ENCODE measurements at places on chromosomes 5 and 9. TPM values are rescaled to one million over a fixed set of nuclear protein-coding genes. Genes with fewer than 3 reads are reported as not detected.

DNA sequence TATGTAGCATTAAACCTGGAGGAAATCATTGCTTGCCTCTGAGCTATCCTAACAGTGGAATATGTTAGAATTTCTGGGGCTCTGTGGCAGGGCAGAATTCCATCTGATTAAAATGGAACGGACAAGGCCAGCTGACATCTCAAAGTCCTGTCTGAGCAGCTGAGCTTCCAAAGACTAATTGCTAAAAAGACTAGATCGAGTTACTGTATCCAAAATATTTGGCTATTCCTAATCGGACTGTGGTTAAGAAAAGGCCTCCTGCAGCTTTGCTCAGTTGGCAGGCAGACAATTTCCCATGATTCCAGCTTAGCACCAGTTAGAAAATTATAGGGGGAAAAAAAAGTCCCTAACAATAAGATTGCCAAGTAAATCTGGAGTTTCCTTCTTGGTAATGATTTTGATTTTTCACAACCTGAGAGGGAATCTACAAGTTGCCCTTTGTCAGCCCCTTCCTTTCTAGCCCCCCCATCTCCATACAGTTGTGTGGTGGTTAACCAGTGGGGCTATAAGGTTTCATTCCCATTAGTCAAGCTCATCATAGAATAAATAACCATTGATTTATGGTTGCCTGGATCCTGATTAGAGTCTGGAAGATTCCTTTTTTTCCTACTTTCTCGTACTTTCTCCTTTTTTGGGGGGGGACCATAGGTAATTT lies 26.4 kb downstream of the PTGR1 start:
- DNase-seq, result no peak
- no peaks in the 10 kb centered on the region for H3K27me3 ChIP-seq
- H3K36me3 ChIP-seq, result peaks cover 18% of the 10 kb centered on the region
- H3K4me1 ChIP-seq, result no peaks in the 10 kb centered on the region
- H3K27ac ChIP-seq, result no peak overlapping the region

DNA sequence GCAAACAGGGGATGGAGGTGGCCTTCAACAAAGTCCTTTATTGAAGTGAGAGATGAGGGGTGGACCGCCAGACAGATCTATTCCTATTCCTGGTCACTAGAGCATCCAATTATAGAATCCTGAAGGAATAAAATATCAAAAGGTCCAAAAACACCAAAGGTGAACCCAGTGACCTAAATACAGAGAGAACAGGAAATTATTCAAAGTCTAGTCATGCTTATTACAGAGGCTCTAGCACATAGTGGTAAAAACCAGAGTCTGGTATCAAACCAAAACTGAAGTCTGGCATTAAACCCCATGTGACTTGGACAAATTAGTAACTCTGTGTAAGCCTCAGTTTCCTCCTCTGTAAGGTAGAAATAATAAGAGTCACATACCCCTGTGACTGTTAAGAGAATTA lies 100.5 kb upstream of the SNX2 start:
- DNase-seq, result no peak
- no peak overlapping the region for H3K4me3 ChIP-seq
- no peaks in the 10 kb centered on the region for H3K36me3 ChIP-seq
- H3K27ac ChIP-seq, result no peak overlapping the region

GRCh38 chr5:138604176-138604785 lies 29.1 kb upstream of the HSPA9 start:
- H3K36me3 ChIP-seq, result no peaks in the 10 kb centered on the region
- H3K4me1 ChIP-seq, result peaks cover 26% of the 10 kb centered on the region
- DNase-seq, result no peak

DNA sequence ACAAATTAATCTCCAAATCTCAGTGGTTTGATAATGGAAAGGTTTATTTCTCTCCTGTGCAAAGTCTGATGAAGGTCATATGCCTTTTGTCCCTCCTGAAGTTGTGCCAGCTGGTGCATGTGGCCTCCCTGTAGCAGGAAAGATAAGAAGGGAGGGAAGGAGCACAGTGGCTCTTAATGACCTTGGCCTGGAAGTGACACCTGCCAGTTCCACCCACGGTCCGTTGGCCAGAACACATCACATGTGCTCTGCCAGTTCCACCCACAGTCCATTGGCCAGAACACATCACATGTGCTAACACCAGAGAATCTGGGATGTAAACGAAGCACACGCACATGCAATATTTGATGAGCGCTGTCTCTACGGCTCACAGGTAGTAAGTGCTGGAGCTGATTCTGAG lies 130.9 kb downstream of the DOCK2 start:
- no peak for DNase-seq
- H3K4me1 ChIP-seq, result peaks cover 6% of the 10 kb centered on the region
- no peak overlapping the region for H3K4me3 ChIP-seq
- H3K27me3 ChIP-seq, result peaks cover 2% of the 10 kb centered on the region
- no peak overlapping the region for H3K27ac ChIP-seq

The NPM1 gene
- 874 TPM for total RNA-seq

The PCDHGA10 gene
- 12.4 TPM for total RNA-seq

DNA sequence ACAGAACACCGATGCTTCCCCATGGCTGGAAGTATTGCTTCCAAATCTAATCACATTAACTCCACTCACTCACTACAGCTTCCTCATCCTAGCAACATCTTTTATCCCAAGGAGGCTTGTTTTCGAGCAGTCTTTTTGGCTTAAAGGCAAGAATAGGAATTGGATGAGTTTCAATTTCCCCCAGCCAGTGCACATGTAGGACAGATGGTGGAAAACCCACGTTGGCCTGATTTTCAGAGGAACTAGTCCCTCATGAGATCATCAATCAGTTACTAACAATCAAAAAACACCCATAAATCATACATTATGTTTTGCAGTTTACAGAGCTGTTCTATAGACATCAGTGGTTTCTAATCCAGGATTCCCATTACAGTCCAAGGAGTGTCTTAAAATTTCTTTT lies 48.5 kb upstream of the AGXT2 start:
- no peaks in the 10 kb centered on the region for H3K27me3 ChIP-seq
- no peaks in the 10 kb centered on the region for H3K36me3 ChIP-seq
- H3K4me3 ChIP-seq, result no peak overlapping the region
- DNase-seq, result no peak
- H3K4me1 ChIP-seq, result no peaks in the 10 kb centered on the region

DNA sequence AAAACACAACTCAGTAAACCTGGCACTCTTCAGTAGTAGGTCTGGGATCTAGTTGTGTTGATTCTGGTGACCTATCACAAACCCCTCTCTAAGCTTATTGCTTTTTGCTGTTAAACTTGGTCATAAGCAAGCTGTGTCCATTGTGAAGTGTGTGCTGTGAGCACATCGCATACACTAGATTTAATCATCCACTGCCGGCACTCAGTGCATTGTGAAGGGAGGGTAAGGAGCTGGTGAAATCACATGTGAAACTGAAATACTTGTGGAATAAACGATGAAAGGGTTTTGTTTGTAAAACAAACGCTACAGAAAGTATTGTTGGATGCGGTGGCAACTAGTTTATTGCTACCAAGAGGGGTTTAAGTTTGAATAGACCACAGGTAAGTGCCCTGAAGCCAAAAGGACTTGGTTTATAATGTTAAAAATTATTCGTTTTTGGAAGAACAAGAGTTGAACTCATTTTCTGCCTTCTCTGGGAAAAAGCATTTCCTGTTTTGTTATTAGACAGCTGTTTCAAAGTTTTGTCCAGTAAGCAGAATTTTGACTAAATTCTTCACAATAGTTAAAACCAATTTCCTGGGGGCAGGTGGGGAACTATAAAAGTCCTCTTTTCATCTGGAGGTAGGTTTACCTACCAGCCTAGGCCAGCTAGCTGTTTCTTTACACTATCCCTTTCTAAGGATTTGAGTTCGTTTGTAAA lies 24.6 kb downstream of the TJP2 start:
- H3K4me3 ChIP-seq, result no peak overlapping the region
- H3K4me1 ChIP-seq, result peaks cover 18% of the 10 kb centered on the region
- no peak overlapping the region for H3K27ac ChIP-seq
- H3K27me3 ChIP-seq, result no peaks in the 10 kb centered on the region

DNA sequence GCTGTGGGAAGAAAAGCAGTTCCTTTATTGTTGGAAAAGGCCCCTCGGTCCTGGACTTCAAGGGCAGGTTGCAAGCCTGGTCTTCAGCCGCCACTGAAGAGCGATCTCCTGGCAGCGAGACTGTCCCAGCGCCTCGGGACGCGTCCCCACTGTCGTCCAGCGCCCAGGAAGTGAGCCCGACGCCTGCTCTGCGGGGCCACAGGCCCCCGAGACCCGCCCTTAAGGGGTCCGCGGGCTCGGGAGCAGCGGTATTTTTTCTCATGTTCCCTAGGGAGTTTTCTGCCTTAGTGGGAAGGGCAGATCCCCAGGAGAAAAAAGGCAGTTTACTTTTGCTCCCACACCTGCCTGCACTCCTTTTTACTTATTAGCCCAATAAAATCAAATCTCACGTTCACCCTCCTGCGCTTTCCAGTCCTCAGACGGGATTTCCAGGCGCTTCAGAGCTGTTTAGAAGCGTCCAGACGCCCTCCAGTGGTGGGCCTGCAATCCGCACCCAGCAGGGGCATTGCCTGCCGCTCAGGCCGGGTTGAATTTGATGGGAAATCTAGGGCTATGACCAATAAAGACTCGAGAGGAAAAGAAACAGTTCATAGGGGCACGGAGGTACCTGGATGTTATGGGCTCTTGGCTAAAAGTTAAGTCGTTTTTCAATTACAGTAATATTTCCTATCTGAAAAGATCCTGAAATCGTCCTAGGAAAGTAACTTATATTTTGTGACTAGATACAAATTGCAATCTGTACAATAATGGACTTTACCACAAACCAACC lies 2.8 kb upstream of the EFNA5 start:
- H3K4me3 ChIP-seq, result peak overlapping the region; percentile 85
- H3K27ac ChIP-seq, result peak overlapping the region; percentile 80
- H3K27me3 ChIP-seq, result peaks cover 20% of the 10 kb centered on the region
- peaks cover 39% of the 10 kb centered on the region for H3K4me1 ChIP-seq
- peaks cover 3% of the 10 kb centered on the region for H3K36me3 ChIP-seq

- no peak for DNase-seq
- peak overlapping the region; percentile 88 for H3K27ac ChIP-seq
- H3K4me1 ChIP-seq, result peaks cover 23% of the 10 kb centered on the region
- H3K36me3 ChIP-seq, result no peaks in the 10 kb centered on the region
Measured at GRCh38 chr5:75053054-75053303, 621 bp upstream of the GCNT4 start.

The NIM1K gene
- total RNA-seq, result 7.9 TPM

GRCh38 chr9:28651050-28651722 lies 1077.9 kb upstream of the C9orf72 start:
- no peaks in the 10 kb centered on the region for H3K36me3 ChIP-seq
- no peaks in the 10 kb centered on the region for H3K27me3 ChIP-seq
- H3K4me1 ChIP-seq, result no peaks in the 10 kb centered on the region

The VPS13A gene
- 25.6 TPM for total RNA-seq

- no peak overlapping the region for H3K4me3 ChIP-seq
- no peaks in the 10 kb centered on the region for H3K27me3 ChIP-seq
- DNase-seq, result no peak
- no peaks in the 10 kb centered on the region for H3K4me1 ChIP-seq
Measured at GRCh38 chr5:123014689-123015088, 21.8 kb downstream of the PPIC start.

DNA sequence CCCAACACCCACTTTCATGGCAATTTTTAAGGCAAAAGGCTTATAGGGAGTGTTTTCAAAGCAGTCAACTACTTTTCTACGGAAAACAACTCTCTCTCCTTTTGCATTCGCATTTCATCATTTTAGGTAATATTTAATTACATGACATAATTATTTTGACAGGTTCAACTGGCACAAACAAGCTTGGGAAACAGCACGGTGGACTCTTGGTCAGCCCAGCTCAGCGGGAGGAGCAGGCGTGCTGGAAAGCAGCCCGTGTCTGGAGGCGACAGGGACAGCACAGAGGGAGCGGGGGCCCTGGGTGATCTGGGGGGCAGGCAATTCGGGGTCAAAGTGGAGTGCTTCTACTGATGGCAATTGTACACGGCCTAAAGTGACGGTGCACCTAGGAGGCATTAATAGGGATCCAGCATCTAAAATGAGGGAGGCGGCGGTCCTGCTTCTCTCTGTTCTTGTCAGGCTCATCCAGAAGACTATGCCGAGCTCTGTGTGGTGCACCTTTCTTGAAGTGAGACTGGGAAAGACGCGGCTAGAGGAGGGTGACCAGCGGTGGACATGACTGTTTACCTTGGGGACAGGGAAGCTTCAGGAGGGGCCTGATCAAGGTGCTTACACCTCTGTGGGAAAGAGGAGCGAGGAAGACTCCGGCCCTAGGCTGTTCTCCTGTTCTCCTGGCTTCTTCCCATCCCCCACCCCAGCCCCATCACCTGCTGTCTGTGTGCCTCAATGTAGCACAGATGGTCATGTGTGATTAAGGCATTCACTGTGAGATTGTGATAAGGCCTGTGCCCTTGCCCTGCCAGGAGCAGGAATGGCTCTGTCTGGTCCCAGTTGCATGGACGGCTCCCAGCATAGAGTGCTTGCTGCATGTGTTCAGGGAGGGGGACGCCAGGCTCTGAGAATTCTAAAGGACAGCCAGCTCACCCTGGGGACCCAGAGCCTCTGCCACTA lies 3.4 kb downstream of the MYMK start:
- peaks cover 12% of the 10 kb centered on the region for H3K4me1 ChIP-seq
- no peaks in the 10 kb centered on the region for H3K27me3 ChIP-seq
- DNase-seq, result no peak
- no peak overlapping the region for H3K4me3 ChIP-seq

- H3K27me3 ChIP-seq, result no peaks in the 10 kb centered on the region
- H3K27ac ChIP-seq, result no peak overlapping the region
- DNase-seq, result no peak
- H3K4me1 ChIP-seq, result peaks cover 68% of the 10 kb centered on the region
- no peak overlapping the region for H3K4me3 ChIP-seq
- peaks cover 17% of the 10 kb centered on the region for H3K36me3 ChIP-seq
Measured at GRCh38 chr5:6729386-6730310, 16.4 kb downstream of the TENT4A start.

GRCh38 chr5:106768392-106768791 lies 902.3 kb downstream of the EFNA5 start:
- H3K4me1 ChIP-seq, result no peaks in the 10 kb centered on the region
- no peaks in the 10 kb centered on the region for H3K36me3 ChIP-seq

The LRRC26 gene
- total RNA-seq, result 0.50 TPM

DNA sequence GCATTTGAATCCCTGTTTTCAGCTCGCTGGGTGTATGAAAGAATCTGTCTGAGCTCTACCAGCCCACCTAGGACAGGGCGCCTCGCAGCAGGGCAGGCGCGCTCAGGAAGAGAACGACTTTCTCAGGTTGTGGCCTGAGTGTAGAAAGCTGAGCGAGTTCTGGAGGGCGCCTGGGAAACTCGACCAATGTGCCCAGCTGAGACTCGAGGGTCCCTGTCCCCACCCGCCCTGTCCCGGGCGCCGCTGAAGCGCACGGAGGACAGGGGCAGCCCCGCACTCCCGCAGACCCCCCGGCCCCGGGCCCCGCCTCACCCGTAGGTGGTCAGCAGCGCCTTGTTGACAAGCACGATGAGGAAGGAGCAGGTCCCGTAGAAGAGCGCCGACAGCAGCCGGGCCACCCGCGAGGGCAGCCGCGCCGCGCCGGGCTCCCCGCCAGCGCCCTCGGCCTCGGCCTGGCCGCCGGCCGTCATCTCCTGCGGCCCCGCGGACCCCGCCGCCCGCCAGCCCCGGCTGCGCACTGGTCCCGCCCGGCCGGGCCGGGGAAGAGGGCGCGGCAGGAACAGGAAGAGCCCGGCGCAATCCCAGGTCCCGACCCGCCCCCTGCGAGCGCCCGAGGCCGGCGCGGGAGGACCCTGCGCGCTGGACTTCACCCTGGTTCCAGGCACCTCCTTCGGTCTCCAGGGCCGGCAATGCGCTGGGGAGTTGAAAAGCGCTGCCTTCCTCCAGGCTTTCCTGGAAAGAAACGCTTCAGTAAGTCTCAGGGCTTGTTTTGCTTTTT lies at the start of gene SLC35D2:
Gene SLC35D2, minus strand, starts transcription at position 547 of the 778 bp plus-strand sequence. Its CDS starts 77 bp downstream, at position 470.
- H3K4me1 ChIP-seq, result peaks cover 3% of the 10 kb centered on the region
- peak; percentile 28 for DNase-seq
- H3K27me3 ChIP-seq, result no peaks in the 10 kb centered on the region
- H3K36me3 ChIP-seq, result peaks cover 4% of the 10 kb centered on the region
- peak within 1 kb of the TSS; percentile 58 for H3K27ac ChIP-seq
